ENCODE measurements at places on chromosomes 11 and 22. TPM values are rescaled to one million over a fixed set of nuclear protein-coding genes. Genes with fewer than 3 reads are reported as not detected.
A peak's percentile ranks its signal among the peaks of the same experiment; 100 is the strongest.

DNA sequence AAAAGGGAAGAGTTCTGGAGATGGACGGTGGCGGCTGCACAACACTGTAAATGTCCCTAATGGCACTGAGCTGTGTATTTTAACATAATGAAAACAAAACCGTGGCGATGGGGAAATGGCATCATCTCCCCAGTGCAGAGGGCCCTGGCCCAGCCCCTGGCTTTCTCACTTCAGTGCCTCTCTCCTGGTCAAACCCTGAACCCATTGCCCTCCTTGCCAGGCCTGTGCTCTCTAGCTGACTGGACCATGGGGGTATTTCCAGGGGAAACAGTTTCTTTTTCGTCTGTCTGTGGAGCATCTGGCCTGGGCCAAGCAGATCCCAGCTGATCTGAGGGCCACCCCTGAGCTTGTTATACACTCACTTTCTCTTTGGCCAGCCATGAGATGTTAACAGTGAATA lies 17.4 kb upstream of the NAP1L4 start:
- DNase-seq: no peak

GRCh38 chr22:43338766-43339345 lies 4.3 kb downstream of the SCUBE1 start:
- DNase-seq: no peak

- no peak for DNase-seq
Measured at GRCh38 chr22:27719535-27720227, 81.9 kb downstream of the MN1 start.

- no peak for DNase-seq
Measured at GRCh38 chr11:115360186-115360824, 143.9 kb downstream of the CADM1 start.

- DNase-seq: peak; percentile 3
Measured at GRCh38 chr22:48960576-48960975, 867.1 kb downstream of the BRD1 start.

GRCh38 chr11:3795131-3796001 lies 2.0 kb downstream of the NUP98 start:
- DNase-seq: no peak

SLC35F2 gene
- total RNA-seq: 10.3 TPM

LYVE1 gene
- total RNA-seq: not detected

ZBED4 gene
- 21.8 TPM for total RNA-seq
